ENCODE measurements at places on chromosomes 16 and 17. TPM values are rescaled to one million over a fixed set of nuclear protein-coding genes. Genes with fewer than 3 reads are reported as not detected.

DNA sequence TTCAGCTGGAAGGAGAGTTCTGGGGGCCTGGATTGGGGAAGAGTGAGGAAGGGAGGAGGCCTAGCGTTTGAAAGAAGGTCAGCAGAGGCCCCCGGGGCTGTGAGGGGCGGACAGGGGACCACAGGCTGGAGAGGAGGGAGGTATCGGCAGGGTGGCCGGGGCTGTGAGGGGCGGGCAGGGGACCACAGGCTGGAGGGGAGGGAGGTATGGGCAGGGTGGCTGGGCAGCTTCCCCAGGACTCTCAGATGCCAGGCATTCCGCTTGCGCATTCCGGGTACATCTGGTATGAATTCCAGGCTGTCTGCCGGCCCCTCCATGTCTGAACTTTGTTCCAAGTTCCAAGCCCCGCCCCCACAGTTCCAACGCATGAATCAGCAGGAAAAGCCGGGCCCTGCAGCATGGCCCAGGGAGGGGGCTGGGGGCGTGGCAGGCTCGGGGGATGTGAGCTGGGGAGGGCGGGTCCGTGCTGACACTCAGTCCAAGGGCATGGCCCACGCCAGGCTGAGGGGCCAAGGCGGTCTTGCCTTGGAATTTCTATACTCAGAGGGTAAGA is 4.3 kb upstream of the TLCD2 start:
- DNase-seq = peak; percentile 78

DNA sequence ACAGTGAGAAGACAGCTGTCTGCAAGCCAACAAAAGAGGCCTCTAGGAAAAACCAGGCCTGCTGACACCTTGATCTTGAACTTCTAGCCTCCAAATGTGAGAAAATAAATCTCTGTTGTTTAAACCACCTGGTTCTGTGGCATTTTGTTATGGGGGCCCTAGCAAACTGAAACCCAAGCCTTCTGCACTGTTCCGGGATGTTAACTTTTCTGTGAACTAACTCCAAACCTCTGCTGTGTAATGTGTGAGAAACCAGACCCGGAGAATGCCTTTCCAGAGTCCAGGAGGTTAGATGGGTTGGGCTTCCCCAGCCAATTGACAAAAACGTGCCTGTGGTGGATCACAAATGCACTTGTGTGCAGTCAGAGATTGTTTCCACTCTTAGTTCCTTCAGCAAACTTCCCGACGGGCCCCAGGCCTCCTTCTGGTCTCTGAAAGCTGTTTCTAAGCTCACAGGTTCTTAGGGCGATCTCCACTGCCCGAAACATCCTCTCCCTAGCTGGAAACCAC is 13.6 kb upstream of the GGA2 start:
- no peak for DNase-seq

DNA sequence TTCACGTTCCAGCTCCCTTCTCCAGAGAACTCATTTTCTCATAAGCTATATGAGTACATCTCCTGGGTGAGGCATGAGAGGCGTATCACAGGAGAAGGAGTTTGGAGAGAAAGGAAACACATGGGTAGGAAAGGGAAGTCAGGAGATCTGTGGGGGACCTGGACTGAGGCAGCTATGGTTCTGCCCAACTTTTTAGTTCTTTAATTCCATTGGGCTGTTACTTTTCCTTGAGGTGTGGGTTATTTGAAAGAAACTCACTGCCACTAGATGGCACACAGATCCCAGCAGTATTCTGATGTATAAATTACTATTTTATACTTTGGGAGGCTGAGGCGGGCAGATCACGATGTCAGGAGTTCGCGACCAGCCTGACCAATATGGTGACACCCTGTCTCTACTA is 63.6 kb downstream of the NUP93 start:
- DNase-seq = peak; percentile 66

GRCh38 chr17:42312285-42313130 is 24.2 kb downstream of the STAT5A start:
- peak; percentile 93 for DNase-seq

HOXB13 gene
- total RNA-seq = not detected

GRCh38 chr17:32917081-32917480 is 10.9 kb upstream of the TMEM98 start:
- DNase-seq = peak; percentile 52

- DNase-seq = no peak
These were observed 1.7 kb downstream of the TUBG2 start for GRCh38 chr17:42660692-42661345.

- no peak for DNase-seq
These were observed 150.0 kb downstream of the VPS53 start for GRCh38 chr17:564526-565065.

KRT39 gene
- total RNA-seq = not detected

RASL10B gene
- total RNA-seq = 0.71 TPM

UTS2R gene
- total RNA-seq = 0.14 TPM

- peak; percentile 64 for DNase-seq
These were observed 5.4 kb upstream of the RHOT1 start for GRCh38 chr17:32136856-32137255.

TMEM98 gene
- 0.82 TPM for total RNA-seq

GRCh38 chr17:60559995-60560859 is 34.2 kb upstream of the APPBP2 start:
- DNase-seq = no peak

KLHL36 gene
- total RNA-seq = 36.7 TPM

MT1F gene
- total RNA-seq = 4.2 TPM

GRCh38 chr16:30335598-30336474 is 19.3 kb downstream of the CD2BP2 start:
- no peak for DNase-seq

EFNB3 gene
- not detected for total RNA-seq

DNA sequence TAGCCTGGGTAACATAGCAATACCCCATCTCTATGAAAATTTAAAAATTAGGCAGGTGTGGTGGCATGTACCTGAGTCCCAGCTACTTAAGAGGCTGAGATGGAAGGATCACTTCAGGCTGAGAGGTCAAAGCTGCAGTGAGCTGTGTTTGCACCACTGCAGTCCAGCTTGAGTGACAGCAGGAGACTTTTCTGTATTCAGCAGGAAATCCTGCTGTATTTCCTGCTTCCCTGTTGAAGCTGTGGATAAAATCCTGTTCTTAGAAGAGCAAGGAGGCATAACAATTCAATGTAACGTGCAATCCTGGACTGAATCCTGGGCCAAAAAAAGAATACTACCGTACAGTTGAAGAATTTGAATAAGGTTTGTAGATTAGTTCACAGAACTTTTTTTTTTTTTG is 62.2 kb downstream of the FBXL20 start:
- no peak for DNase-seq

Data from activated CD4-positive, alpha-beta T cell treated with anti-CD3 and anti-CD28 coated beads, Interleukin-2, amount 10 ng/mL, durations not matched to agents 24 days and 14 days (primary cell).